ENCODE measurements at places on chromosomes 5 and 9.

- DNase-seq = no peak
Measured at GRCh38 chr5:1488882-1489680, 34.7 kb downstream of the LPCAT1 start.

DNA sequence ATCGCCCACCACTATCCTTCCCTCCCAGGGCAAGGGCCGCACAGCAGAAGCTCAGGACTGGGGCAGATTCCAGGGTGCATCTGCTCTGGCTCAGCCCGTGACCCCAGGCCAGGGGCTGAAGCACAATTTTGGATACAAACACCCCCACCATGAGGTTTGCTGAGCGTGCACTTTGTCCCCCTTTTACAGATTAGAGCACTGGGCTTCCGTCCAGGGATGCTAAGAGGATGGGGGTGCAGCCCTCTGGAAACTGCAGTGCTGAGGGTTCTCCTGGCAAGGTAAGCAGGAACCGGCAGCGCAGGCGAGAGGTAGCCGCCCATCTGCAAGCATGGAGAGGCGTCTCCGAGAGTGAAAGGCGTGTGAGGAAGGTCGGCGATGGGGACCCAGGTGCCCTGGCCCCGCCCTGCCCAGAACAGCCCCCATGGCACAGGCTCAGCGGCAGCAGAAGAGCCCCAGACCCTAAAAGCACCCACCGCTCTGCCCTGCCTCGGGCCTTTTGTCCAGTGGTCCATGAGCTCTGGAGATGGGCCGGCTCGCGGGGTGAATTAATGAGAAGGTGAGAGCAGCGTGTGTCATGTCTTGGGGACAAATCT, 54.5 kb upstream of the OLFM1 start:
- DNase-seq = no peak

DNA sequence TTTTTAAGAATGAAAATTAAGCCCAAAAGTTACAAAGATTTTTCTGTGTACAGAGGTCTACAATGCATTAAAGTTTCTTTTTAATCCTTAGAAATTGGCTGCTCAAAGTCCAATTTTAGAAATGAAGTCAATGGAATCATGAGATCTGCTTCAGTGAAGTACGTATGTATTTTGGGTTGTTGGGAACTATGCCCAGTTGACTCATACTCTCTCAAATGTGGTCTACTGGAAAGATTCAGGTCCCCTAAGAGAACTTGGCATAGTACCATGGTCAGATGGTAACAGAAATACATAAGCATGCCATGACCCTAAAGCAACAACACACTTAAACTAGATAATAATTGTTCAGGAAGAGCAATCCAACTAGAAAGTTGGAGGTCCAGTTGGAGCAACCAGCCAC, 23.0 kb downstream of the FBLL1 start:
- DNase-seq = peak; percentile 32

- no peak for DNase-seq
Measured at GRCh38 chr5:90555666-90556065, 2.9 kb upstream of the ADGRV1 start.

DNA sequence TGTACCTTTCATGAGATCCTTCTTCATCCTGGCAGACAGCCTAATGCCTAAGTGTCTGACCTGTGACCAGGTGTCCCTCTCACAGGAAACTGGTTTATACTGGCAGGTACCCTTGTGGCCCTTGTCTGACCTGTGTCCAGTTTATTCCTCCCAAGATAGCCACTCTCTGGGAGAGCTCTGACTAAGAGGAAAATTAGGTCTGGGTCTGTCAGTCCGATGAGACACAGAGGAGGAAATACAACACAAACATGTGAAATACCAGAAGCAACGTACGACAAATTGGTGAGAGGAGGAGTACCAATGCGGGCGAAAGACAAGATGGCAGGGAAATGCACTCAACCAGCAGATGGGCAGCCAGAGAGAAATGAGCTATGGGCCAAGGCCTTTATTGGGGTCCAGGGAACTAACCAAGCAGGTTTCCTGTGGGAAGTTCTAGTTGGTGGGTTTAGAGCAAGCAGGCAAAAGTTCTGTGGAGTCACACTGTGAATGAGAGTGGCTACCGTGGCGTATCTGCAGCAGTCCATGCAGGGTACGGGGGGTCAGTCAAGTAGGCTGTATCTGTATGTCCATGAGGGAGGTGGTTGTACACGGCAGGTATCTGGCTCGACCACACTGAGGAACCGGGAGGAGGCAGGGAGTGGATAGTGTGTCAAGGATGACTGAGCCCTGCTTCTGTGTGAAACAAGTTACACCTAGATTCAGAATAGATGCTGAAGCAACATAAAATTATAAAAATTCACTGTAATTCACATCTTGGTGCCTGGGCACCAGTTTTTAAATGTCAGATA, 109.0 kb downstream of the MLLT3 start:
- DNase-seq = no peak

GRCh38 chr5:151628112-151628823, 37.1 kb upstream of the FAT2 start:
- no peak for DNase-seq
